Naive thymus-derived CD8-positive, alpha-beta T cell (primary cell): ENCODE measurements at places on chromosomes 2 and 18. TPM values are rescaled to one million over a fixed set of nuclear protein-coding genes. Genes with fewer than 3 reads are reported as not detected.
A peak's percentile ranks its signal among the peaks of the same experiment; 100 is the strongest.

CHRNG gene
- not detected for total RNA-seq

RNF144A gene
- total RNA-seq: 39.5 TPM

RGPD6 gene
- total RNA-seq: 35.1 TPM

DNA sequence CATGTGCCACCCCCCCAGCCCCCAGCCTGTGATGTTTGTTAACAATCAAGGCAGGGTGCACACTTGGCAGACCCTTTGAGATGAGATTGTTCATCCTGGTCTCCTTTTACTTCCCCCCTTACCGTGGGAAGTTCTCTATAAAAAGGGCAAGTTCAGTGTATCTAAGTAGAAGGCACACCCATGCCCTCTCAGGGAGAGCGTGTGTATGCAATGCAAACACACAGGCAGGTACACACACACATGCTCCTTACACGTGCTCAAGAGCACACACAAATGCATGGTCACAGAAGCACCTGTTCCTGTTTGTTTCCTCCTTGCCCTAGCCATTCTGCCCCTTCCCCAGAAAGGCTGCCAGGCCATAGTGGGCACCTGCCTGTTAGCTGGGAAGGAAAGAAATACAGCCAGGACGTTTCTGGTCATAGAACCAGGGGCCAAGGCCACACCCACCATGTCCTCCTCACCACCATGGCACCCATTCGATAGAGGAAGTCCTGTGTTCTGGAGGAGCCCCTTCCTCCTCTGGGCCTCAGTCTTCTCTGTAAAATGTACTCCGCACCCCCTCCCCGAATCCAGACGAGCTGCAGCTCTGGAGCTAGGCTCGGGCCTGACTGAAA lies 3.1 kb downstream of the ATOH8 start:
- H3K4me1 ChIP-seq: peaks cover 9% of the 10 kb centered on the region
- DNase-seq: no peak
- no peak overlapping the region for H3K27ac ChIP-seq

GRCh38 chr2:235390108-235390815 lies 103.6 kb upstream of the AGAP1 start:
- H3K36me3 ChIP-seq: peaks cover 4% of the 10 kb centered on the region
- H3K4me3 ChIP-seq: peak overlapping the region; percentile 32
- H3K27ac ChIP-seq: peak overlapping the region; percentile 52
- peaks cover 15% of the 10 kb centered on the region for H3K27me3 ChIP-seq
- DNase-seq: no peak
- peaks cover 15% of the 10 kb centered on the region for H3K4me1 ChIP-seq

GRCh38 chr2:228059735-228060134 lies 121.8 kb downstream of the SPHKAP start:
- H3K4me1 ChIP-seq: no peaks in the 10 kb centered on the region
- no peak for DNase-seq
- H3K4me3 ChIP-seq: no peak overlapping the region
- H3K36me3 ChIP-seq: no peaks in the 10 kb centered on the region
- H3K27ac ChIP-seq: no peak overlapping the region
- peaks cover 3% of the 10 kb centered on the region for H3K27me3 ChIP-seq

DNA sequence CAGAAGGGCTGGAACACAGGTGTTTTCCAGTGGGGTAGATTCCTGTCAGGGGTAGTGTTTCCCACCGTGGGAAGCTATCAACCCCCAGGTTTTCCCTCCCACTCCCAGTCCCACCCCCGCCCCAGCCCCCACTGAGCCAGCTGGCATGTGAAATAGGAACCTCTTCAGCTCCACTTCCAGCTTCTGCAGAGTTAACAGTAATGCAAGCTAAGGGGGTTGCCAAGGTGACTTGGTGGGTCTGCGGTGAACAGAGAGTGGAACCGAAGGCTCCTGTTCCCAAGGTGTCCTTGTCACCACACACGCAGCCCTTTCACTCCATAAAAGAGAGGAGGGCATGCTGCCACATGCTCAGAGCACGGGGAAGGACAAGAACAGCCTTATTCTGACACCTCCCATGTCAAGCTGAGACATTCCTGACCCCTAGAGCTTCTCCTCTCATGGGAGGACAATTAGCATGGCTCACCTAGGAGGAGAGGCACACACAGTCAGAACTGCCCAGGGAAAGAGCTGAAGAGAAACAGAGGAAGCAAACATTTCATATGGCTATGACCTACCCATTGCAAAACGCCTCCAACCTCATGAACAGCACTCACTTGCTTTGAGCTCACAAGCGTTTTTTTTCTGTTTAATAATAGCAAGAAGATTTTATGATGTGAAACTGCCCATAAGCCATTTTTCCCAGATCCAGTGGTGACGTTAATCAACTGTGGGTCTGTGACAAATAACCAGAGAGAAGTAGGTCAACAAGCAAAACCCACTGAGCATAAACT lies 39.8 kb upstream of the TBC1D8 start:
- H3K27ac ChIP-seq: no peak overlapping the region
- H3K4me1 ChIP-seq: no peaks in the 10 kb centered on the region
- no peaks in the 10 kb centered on the region for H3K36me3 ChIP-seq
- no peak overlapping the region for H3K4me3 ChIP-seq
- no peak for DNase-seq

DNA sequence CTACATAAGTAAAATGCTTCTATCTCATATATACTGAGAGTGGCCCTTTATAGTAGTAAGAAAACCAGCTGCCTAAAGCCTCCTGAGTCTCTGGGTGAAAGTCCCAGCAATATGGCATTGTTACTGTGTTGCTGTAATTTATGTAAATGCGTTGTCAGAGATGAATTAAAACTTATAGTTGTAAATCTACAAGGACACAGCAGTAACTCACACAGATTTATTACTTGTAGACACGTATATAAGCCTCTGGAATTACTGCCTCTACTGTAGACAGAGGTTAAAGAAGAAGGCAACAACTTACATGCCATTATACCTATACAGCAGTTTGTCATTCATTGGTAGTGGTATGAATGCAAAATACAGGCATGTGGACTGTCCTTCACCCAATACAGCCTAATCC lies 169.1 kb upstream of the BOD1L2 start:
- H3K36me3 ChIP-seq: peaks cover 9% of the 10 kb centered on the region
- no peaks in the 10 kb centered on the region for H3K4me1 ChIP-seq
- no peak overlapping the region for H3K4me3 ChIP-seq
- H3K27ac ChIP-seq: no peak overlapping the region
